HepG2 (cell line): ENCODE measurements at places on chromosomes 2 and 18. TPM values are rescaled to one million over a fixed set of nuclear protein-coding genes. Genes with fewer than 3 reads are reported as not detected.

The ARHGAP15 gene
- 0.04 TPM in 1 of 2 replicates, not detected in the other for polyA plus RNA-seq

The ECEL1 gene
- polyA plus RNA-seq, result not detected in 2 replicates

The TRAK2 gene
- 7.7 and 8.9 TPM in 2 replicates for polyA plus RNA-seq

The TAF4B gene
- 2.0 and 2.2 TPM in 2 replicates for polyA plus RNA-seq

The LIMS3 gene
- 2.2 TPM in 1 of 2 replicates, not detected in the other for polyA plus RNA-seq

The CPO gene
- polyA plus RNA-seq, result 0.07 TPM in 1 of 2 replicates, not detected in the other

The GREB1L gene
- 0.17 and 0.42 TPM in 2 replicates for polyA plus RNA-seq

The TUBA3E gene
- not detected in 2 replicates for polyA plus RNA-seq

The MEP1B gene
- not detected in 2 replicates for polyA plus RNA-seq

The VWA3B gene
- not detected in 2 replicates for polyA plus RNA-seq

The PTPN18 gene
- 39.5 and 39.6 TPM in 2 replicates for polyA plus RNA-seq

The IMPA2 gene
- polyA plus RNA-seq, result 28.8 and 37.8 TPM in 2 replicates

The TGFA gene
- 6.7 and 7.8 TPM in 2 replicates for polyA plus RNA-seq

The UGT1A4 gene
- not detected in 2 replicates for polyA plus RNA-seq

The TMEM185B gene
- polyA plus RNA-seq, result 5.6 and 5.7 TPM in 2 replicates

The EGR4 gene
- polyA plus RNA-seq, result not detected in 2 replicates

The UGT1A3 gene
- polyA plus RNA-seq, result 0.39 TPM in 1 of 2 replicates, not detected in the other

The GEN1 gene
- 5.1 and 9.9 TPM in 2 replicates for polyA plus RNA-seq
